KBM-7 (cell line): ENCODE measurements at places on chromosomes 13 and 19.

DNA sequence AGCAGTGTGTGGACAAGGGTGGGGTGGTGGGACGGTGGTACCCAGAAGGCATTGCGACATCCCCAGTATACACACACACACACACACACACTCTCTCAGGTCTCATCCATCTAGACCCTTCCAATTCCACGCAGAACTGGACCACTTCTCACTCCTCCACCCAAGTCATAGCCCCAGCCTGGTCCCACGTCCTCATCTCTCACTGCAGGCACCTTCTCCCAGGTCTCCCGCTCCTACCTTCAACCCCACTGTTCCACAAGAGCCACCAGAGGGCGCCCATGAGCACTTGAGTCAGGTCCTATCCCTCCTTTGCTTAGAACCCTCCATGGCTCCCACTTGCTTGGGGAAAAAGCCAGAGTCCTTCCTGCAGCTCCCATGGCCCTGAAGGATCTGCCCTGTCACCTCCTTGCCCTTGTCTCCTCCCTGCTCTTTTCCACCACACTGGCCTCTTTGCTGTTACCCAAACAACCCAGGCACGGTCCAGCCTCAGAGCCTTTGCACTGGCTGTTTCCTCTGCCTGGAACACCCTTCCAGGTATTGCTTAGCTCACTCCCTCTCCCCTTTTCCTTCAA, 62.6 kb downstream of the IER2 start:
- peak; percentile 64 for DNase-seq

DNA sequence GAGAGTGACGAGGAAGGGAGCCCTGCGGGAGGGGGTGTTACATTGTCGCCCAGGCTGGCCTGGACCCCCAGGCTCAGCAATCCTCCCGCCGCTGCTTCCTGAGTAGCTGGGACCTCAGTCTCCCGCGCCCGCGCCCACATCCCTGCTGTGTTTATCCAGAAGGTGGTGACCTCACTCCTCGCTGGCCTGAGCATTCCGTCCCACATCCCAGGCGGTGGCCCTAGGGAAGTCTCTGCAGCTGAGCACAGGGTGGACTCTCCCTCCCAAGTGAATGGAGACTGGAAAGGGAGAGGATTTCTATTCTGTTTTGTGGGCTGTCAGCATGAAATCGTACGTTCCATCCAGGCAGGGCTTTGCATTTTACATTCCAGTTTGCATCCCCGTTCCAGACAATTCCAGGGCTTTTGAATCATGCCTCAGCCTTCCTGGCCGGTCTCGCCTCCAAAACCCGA, 401 bp upstream of the ZNF765 start:
- no peak for DNase-seq

DNA sequence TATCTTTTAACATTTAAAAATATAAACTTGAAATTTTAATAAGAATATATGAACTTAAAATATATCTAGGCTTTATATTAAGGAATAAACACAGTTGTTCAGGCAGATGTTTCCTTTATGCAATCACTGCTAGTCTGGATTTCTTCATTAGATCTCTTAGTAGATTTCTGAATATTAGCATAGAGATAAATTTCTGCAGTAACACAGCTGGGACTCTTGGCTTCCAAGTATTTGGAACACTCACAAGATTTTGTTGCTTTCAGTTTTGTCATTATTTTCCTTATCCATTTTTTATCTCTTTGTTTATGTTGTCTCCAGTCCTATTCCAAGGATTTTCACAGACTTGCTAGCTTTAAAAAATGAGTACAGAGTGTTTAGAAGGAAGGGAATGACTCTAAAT, 857.1 kb downstream of the GPC5 start:
- no peak for DNase-seq

GRCh38 chr13:22773465-22773864, 407.3 kb upstream of the SGCG start:
- no peak for DNase-seq

- no peak for DNase-seq
Measured at GRCh38 chr13:101291206-101291605, 125.1 kb downstream of the NALCN start.

DNA sequence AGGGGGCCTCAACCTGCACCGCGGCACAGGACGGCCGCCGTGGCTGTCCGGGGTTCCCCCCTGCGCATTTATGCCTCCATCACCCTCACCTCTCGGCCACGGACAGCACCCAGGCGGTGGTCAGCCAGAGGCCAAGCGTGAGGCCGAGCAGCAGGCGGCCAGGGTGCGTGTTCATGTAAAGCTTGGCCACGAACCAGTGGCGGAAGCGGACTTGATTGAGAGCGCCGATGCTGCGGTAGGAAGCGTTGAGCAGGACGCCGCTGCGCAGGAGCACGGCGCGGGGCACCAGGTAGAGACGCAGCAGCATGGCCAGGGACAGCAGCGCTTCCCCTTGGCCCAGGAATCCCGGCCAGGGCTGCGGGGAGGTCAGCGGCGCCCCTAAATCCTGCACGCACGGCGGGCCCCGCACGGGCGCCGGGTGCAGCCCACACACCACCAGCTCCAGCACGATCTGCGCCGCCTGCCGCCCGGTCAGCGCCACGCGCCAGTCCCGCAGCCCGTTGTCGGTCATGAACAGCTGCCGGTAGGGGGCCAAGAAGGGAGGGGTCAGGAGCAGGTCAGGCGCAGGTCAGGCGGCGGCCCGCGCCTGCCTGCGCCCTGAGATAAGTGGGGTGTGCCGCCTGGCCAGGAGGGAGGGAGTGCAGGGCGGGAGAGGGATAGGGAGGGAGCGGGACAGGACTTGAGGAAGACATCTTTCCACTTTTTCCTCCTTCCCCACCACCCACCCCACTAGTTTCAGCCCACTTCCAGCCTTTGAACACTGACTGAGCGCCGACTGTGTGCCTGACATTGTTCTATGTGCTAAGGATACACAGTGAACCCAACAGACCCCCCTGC, 6.5 kb downstream of the KCNN4 start:
- no peak for DNase-seq

DNA sequence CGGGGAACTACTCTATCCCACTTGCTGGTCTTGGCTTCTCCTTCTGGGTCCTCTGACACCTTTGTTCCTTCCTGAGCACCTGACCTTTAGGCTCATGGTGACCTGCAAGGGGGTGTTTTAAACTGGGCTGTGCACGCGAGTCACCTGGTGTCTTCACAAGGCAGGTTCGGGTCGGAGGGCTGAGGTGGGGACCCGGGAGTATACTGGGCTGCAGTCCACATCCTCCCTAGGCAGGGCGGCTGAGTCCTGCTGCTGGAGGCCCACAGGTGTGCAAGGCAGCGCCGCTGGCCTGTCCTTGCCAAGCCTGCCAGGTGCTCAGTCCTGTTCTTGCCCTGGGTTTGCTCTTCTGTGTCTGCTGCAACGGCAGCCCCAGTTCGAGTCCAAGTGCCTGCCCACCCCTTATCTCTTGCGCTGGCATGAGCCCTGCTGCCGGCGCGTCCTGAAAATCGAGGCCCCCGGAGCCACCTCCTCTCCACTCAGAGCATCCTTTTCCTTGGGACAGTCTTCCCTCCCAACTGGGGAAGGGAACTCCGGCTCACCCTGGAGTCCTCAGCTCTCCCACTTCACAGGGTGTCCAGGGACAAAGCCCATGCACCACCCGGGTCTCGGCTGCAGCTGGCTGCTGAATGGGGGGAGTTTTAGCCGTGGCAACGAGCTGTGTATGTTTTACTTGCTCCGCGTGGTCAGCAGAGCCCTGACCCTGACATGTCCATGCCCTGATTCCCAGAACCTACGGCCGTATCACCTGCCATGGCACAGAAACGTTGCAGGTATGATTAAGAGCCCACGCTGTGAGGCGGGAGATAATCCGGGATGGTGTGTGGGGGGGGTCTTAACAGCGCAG, 193.5 kb downstream of the TEX29 start:
- DNase-seq, result no peak

DNA sequence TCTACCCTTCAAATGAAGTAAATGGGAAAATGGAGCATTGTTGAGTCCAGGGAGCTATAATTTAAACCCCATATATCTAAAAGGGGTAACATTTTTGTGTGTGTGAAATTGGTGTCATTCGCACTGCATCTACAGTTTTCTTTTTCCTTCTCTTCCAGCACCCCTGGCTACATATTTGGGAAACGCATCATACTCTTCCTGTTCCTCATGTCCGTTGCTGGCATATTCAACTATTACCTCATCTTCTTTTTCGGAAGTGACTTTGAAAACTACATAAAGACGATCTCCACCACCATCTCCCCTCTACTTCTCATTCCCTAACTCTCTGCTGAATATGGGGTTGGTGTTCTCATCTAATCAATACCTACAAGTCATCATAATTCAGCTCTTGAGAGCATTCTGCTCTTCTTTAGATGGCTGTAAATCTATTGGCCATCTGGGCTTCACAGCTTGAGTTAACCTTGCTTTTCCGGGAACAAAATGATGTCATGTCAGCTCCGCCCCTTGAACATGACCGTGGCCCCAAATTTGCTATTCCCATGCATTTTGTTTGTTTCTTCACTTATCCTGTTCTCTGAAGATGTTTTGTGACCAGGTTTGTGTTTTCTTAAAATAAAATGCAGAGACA, 28.6 kb downstream of the ALOX5AP start:
- no peak for DNase-seq

GRCh38 chr19:12670159-12670928, 3.7 kb downstream of the WDR83 start:
- no peak for DNase-seq

GRCh38 chr19:7349231-7349591, 474 bp downstream of the ARHGEF18 start:
- DNase-seq, result no peak

DNA sequence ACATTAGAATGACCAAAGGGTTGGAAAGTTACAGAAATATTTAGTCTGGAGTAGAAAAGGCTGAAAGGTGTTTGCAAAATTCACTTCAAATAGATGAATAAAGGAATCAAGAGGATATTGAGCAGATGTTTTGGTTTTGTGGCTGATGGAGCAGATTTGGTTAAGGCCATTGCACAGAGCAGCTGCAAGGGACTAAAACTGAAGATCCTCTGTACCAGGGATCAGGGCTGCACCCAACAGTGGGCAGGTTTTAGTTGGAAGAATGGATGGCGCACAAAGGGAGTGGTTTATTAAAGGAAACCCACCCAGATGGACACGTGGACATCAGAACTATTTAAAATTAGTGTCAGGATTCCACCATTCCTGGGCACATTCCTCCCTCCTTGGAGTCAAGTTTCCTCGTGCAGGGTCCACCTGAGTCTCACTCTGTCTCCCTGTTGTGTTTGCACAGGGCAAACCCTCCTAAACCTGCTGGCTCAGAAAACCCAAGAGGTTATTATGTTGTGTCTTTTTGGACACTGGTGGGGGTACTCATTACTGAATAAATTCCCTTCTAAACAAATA, 9.2 kb upstream of the UBAC2 start:
- no peak for DNase-seq

- no peak for DNase-seq
Measured at GRCh38 chr13:83906240-83906820, 24.1 kb upstream of the SLITRK1 start.

DNA sequence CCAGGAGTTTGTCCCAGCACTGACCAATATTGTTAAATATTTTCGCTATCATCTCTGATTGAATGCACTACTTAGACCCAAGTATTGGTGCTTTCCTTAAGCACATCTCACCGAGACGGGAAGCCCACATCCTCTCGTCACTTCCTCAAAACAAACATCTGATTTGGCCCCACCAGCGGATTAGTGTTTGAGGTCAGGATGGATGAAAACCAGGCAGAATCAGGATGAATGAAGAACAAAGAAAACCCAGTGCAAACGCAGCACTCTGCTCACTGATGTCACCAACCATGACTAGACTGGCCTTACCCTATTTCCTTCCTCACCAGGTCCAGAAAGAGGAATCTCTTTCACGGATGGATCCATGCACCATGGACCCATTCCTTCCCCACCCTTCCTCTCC, 6.0 kb downstream of the PLAUR start:
- DNase-seq, result peak; percentile 88

GRCh38 chr13:80408270-80408669, 67.3 kb upstream of the SPRY2 start:
- no peak for DNase-seq

- no peak for DNase-seq
Measured at GRCh38 chr13:41516760-41517159, 59.4 kb downstream of the RGCC start.

GRCh38 chr19:54207676-54207982, 7.0 kb downstream of the RPS9 start:
- no peak for DNase-seq

DNA sequence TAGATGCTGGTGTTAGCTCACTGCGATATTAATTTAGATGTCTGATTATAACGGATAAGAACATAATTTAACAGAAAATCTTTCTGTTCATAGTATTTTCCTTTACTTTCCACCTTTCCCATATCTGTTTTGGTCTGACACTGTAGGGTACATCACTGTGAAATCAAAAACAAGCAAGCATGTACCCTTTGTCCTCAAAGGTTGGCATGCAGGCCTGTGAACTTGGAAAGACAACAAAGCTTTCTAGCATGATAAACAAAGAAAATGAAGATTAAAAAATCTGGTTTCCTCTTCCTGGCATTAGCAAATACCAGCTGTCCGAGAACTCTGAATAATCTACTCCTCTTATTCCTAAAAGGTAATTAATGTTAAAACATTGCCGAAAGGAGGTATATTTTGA, 31.6 kb downstream of the THSD1 start:
- no peak for DNase-seq

DNA sequence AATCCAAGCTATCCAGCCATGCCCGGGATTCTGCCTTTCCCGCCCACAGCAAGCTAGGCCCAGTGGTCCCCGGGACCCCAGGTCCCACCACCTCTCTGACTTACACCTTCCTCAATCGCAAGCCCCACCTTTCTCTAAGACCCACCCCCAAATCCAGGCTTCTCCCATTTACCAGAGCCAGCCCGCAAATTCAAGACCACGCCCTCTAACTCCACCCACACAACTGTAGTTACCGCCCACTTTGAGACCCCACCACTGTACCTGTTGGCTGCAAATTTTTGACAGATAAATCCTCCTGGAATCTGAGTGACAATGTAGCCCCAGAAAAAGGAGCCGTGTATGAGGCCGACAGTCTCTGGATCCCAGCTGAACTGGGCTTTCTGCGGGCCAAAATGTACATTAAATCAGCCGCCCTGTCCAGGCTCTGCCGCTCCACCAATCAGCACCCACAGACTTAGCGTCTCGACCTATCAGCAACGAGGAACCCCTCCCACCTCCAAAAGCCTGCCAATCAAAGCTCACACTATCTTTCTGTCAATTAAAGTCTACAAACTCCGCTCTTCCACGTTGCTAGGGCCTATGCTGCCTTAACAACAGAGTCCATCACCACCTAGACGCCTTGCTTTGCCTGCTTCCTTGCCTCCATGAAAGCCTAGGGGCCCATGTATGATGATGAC, 6.3 kb downstream of the SLC17A7 start:
- no peak for DNase-seq

- no peak for DNase-seq
Measured at GRCh38 chr13:112765731-112766130, 75.9 kb downstream of the ATP11A start.
